Muscle of back (tissue), 13 donors: ENCODE measurements at places on chromosomes 3 and 15. TPM values are rescaled to one million over a fixed set of nuclear protein-coding genes. Genes with fewer than 3 reads are reported as not detected.
A peak's percentile ranks its signal among the peaks of the same experiment; 100 is the strongest.

RHCG gene
- not detected for polyA plus RNA-seq

SCAANT1 gene
- 1.6 TPM for polyA plus RNA-seq

LSG1 gene
- 30.4 TPM for polyA plus RNA-seq

CACNA2D2 gene
- polyA plus RNA-seq = 5.7 TPM

CCRL2 gene
- polyA plus RNA-seq = 0.47 TPM

IGF2BP2 gene
- 36.0 TPM for polyA plus RNA-seq

DNA sequence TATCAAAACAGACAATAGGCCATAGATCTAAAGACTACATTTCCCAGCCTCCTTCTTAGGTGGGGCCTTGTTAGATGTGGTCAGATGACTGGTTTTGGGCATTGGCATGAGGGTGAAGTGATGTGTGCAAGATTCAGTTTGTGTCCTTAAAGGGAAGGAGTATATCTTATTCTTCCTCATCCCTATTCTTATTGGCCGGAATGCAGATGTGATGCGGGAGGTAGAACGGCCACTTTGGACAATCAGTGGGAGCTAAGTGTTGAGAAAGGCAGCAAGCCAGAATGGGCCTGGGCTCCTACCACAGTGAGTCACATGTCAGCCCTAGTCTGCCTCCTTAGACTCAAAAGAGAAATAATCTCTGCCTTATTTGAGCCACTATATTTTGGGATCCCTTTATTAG, 89.8 kb upstream of the MEX3B start:
- DNase-seq = no peak

DNA sequence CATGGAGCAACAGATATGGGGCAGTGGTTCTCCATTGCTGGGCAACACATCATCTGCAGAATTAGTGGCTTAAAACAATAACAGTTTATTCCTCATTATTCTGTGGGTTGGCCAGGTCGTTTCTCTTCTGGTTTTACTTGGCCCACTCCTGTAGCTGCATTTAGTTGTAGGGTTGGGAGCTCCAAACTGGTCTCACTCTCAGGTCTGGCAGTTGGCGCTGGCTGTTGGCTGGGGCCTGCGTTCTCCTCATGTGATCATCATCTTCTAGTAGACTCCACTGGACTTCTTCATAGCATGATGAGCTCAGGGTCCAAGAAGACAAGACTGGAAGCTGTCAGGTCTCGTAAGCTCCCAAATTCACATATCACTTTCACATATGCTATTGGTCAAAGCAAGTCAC, 91.9 kb downstream of the EPHB1 start:
- DNase-seq = no peak

GRCh38 chr15:61794881-61795280, 265.4 kb downstream of the VPS13C start:
- DNase-seq = peak; percentile 17

DNA sequence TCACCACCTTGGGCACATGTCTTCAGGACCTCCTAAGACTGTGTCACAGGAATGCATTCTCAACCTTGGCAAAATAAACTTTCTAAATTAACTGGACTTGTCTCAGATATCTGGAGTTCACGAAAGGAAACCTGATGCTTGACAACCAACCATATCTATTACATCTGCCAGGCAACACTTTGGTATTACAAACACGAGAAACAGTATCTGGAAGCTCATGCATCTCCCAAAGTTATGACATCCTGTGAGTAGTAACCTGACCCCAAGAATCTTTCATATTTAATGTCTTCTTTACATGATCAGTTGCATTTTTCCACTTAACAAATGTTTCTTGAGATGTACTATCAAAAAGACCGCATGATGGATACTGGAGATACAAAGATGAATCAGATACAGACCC, 465.3 kb upstream of the AGTR1 start:
- DNase-seq = no peak

- no peak for DNase-seq
Measured at GRCh38 chr3:23421811-23422516, 218.8 kb downstream of the UBE2E2 start.

- DNase-seq = no peak
Measured at GRCh38 chr3:154228561-154229216, 95.6 kb downstream of the DHX36 start.

GRCh38 chr3:178850450-178851190, 221.0 kb downstream of the ZMAT3 start:
- no peak for DNase-seq

DNA sequence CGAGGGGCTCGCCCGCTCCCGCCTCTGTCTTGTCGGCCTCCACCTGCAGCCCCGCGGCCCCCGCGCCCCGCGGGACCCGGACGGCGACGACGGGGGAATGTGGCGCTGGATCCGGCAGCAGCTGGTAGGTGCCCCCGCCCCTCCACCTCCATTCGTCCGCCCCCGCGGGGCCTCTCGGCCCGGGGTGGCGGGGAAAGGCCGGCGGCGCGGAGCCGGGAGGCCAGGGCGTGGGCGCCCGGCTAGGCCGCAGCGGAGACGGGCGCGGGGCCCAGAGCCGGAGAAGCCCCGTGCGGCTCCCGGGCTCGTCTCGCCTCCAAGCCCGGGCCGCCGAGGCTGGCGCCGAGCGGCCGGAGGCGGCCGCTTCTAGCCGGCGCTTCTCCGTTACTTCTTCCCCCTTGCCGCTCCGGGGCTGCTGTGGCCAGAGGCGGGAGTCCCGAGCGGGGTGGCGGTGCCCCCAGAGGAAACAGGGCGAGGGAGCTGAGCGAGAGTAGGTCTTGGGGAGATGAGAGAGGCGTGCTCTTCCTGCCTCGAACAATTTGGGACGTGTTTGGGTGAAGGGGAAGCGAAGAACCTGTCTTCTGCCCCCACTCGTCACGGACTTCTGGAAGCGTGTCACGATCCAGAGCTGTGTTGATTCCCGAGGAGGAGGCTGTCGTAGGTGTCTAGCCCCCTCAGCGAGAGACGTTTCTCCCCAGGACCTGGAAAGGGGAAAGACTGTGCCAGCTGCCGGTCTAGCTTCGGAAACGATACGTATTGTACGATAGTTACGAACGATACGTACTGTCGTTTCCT, 555 bp downstream of the ATP11B start:
- peak; percentile 29 for DNase-seq

- DNase-seq = peak; percentile 87
Measured at GRCh38 chr3:15512166-15512565, 9.3 kb downstream of the COLQ start.

GRCh38 chr15:84775867-84776449, 27.6 kb downstream of the ZNF592 start:
- no peak for DNase-seq

DNA sequence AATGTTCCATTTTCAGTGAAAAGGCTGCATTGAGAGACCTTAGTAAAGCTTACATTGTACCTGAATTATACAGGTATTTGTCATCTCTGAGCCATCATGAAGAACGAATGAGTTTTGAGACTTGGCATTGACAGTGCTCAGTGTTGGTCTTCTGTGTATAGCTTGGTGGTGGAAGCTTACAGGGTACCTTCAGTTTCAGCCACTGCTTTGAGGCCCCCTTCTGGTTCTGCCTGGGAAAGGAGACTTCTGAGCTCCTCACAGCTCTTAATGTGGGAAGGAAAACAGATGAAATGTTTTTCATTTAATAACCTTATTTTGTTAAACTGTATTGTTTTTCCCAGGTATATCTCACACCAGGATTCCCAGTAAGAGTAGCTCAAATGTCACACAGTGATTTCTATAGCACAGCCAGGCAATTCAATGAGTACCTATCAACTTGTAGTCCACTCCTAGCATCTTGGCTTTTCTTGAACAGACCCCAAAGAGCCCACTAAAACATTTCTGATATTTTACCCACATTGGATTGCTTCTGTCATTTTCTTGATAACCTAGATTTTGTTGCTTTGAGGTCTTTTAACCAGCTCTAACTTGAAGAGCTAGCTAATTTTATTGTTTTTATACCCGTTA, 5.6 kb downstream of the SERPINI1 start:
- no peak for DNase-seq
